Thoracic aorta (tissue), 2 donors: ENCODE measurements at places on chromosomes 2 and 18. TPM values are rescaled to one million over a fixed set of nuclear protein-coding genes. Genes with fewer than 3 reads are reported as not detected.

- H3K36me3 ChIP-seq: no peaks in the 10 kb centered on the region
- H3K4me3 ChIP-seq: peak overlapping the region; percentile 20
- DNase-seq: no peak
- H3K27ac ChIP-seq: peak overlapping the region; percentile 96
These were observed 3.5 kb upstream of the HAAO start for GRCh38 chr2:42795841-42796301.

GRCh38 chr2:160197587-160197986, 2.5 kb downstream of the ITGB6 start:
- no peaks in the 10 kb centered on the region for H3K36me3 ChIP-seq
- no peak overlapping the region for H3K27ac ChIP-seq
- no peaks in the 10 kb centered on the region for H3K27me3 ChIP-seq

GRCh38 chr18:51610481-51610880, 413.0 kb upstream of the MEX3C start:
- no peaks in the 10 kb centered on the region for H3K36me3 ChIP-seq
- H3K27ac ChIP-seq: no peak overlapping the region
- no peaks in the 10 kb centered on the region for H3K27me3 ChIP-seq
- no peak for DNase-seq

DNA sequence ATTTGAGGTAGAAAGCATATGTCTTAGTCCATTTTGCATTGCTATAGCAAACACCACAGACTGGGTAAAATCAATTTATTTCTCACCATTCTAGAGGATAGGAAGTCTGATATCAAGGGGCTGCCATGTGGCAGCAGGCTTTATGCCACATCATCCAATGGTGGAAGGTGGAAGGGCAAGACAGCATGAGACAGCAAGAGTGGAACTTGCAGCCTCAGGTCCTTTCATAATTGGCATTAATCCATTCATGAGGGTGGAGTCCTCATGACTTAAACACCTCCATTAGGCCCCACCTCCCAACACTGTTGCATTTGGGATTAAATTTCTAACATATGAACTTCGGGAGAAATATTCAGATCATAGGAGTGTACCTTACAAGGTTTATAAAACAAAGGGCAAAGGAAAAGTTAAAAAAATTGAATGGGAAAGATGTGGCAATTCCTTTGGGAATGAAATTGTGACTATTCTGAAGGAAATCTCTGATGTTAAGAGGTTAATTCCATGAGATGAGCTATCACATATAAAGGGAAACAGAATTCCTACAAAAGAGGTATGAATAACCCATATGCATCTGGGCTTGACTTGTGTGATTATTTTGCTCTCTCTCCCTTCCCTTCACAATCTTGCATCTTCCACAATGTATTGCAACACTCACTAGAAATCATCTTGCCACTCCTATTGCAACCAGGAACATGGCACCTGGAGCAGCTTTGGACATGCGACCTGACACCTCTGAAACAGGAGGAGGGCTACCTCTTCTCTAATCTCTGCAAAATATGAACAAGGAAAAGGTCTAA, 507.8 kb downstream of the EPHA4 start:
- no peaks in the 10 kb centered on the region for H3K36me3 ChIP-seq
- H3K4me3 ChIP-seq: no peak overlapping the region
- H3K27me3 ChIP-seq: no peaks in the 10 kb centered on the region

- DNase-seq: no peak
- H3K36me3 ChIP-seq: no peaks in the 10 kb centered on the region
- no peak overlapping the region for H3K27ac ChIP-seq
- no peaks in the 10 kb centered on the region for H3K4me1 ChIP-seq
- no peak overlapping the region for H3K4me3 ChIP-seq
- H3K27me3 ChIP-seq: no peaks in the 10 kb centered on the region
These were observed 231.7 kb downstream of the ARL6IP6 start for GRCh38 chr2:152950126-152950525.

Gene IWS1
- total RNA-seq: 54.0 TPM
